ENCODE measurements at places on chromosomes 16 and 17.
A peak's percentile ranks its signal among the peaks of the same experiment; 100 is the strongest.

DNA sequence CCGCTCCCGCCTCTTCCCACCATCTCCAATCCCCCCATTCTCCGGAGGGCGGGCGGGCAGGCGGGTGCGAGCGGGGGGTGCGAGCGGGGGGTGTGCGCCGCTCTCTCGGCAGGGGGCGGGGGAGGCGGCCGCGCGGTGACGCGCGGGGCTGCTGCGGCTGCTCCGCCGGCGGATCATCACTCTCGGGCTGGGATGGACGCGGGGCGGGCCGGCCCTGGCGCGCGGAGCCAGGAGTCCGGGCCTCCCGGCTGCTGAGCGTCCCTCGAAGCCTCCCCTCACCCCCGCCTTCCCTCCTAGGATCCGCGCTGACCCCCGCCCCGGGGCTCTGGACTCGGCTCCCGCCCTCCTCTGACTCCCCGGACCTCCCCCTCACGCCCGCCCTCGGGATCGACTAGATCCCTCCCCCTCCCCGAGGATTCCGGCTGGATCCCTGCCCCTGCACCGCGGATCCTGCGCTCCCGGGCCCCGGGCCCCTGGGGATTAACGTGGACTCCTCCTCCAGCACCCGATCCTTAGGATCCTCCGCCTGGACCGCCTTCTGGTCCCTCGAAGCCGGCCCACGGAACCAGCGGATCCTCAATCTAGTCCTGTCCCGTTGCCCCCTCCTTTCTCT lies 946 bp upstream of the TMEM256 start:
- DNase-seq: no peak

GRCh38 chr17:81183316-81183715 lies 17.3 kb upstream of the AATK start:
- no peak for DNase-seq

- DNase-seq: no peak
Observed at GRCh38 chr17:61487161-61487988, 35.2 kb downstream of the TBX4 start.

- no peak for DNase-seq
Observed at GRCh38 chr16:1439058-1439698, 5.2 kb downstream of the CCDC154 start.

GRCh38 chr17:63542942-63543821 lies 7.1 kb upstream of the DCAF7 start:
- no peak for DNase-seq

DNA sequence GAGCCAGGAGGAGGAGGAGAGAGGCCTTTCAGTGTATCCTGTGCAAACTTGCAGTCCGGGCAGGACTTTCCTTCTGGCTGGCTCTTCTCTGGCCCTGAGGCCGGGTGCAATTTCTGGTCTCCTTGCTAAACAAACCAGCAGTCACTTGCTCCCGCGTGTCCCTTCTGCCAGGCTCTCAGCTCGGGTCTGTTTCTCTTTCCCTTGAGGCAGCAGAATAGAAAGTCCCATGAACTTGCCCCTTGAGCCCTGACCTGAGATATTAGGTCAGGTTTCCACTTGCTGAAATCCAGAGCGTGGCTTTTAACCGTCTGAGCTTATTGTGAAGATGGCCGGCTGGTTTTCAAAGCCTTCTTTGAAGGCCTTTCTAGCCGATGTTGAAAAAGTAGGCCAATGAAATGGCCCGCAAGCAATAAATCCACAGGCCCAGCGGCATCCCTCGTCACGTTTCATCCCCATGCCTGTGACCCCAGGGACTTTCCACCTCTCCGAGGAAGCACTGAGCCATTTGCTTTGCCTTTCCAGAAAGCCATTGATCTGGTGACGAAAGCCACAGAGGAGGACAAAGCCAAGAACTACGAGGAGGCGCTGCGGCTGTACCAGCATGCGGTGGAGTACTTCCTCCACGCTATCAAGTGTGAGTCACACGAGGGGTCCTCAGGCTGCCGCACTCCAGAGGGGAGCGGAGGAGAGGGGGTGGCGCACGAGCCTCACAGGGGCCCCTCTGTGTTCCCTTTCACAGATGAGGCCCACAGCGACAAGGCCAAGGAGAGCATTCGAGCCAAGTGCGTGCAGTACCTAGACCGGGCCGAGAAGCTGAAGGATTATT lies 4.5 kb downstream of the VPS4A start:
- DNase-seq: peak; percentile 46

Measured in dorsolateral prefrontal cortex (tissue), 122 donors.